ENCODE measurements at places on chromosomes 16 and 17.

- no peak for DNase-seq
Observed at GRCh38 chr16:53971616-53972015, 267.7 kb downstream of the FTO start.

GRCh38 chr16:71635632-71636031, 9.6 kb downstream of the MARVELD3 start:
- no peak for DNase-seq

- no peak for DNase-seq
Observed at GRCh38 chr17:72219137-72219823, 98.5 kb downstream of the SOX9 start.

- no peak for DNase-seq
Observed at GRCh38 chr17:81035521-81036196, 708 bp downstream of the BAIAP2 start.

DNA sequence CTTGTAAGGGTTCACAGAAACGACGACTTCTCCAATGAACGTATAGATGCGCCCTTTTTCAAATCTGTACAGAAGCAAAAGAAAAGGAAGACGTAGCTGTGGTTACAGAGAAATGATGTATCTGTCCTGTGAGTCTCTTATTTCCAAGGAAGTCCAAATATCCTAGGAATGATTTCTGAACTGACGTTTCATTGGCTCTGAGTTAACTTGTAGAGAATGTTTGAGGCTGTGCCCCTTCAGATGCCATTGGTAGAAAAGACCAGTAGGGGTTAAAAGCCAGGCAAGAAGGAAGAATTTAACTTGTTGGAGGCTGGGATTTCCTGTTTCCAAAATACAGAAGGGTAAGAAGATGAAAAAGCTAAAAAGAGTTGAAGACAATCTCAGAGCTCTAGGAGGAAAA, 96.2 kb downstream of the MYO1D start:
- no peak for DNase-seq

- no peak for DNase-seq
Observed at GRCh38 chr16:82603784-82604411, 22.9 kb upstream of the CDH13 start.

DNA sequence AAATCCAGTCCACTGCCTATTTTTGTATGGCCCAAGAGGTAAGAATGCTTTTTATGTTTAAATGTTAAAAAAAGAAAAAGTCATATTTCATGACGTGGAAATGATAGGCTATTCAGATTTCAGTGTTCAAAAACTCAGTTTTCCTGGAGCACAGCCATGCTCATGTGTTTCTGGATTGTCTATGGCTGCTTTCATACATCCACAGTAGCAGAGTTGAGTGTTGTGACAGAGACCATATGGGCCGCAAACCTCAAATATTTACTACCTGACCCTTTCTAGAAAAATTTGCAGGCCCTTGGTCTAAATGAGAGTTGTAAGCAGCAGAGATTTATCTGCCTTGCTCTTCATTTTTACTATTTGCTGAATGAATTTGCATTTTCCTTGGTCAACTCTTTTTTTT, 264.1 kb downstream of the CBLN1 start:
- no peak for DNase-seq

DNA sequence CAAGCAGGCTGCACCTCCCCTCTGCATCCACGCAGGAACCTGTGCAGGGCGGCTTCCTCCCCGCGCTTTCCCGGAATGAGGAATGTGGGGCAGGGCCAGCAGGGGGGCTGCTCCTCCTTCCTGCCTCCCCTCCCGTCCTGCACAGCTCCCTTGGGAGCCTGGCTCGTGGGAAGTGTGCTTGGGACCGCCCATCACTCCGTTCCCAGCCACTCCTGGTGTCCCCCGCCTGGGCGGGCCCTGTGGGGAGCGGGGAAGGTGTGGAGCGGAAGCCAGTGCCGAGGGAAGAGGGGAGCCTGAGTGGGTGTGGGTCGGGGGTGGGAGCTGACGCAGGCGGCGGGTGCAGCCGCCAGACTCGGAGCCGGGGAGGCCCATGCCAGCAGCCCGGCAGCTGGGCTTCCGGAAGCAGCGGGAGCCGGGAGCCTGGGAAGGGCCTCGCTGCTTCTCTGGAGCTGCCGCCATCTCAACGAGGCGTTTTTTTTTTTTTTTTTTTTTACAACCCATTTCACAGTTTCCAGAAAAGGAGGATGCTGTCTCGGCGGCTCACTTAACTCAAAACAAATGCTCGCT, 24.1 kb downstream of the BAHCC1 start:
- no peak for DNase-seq

- DNase-seq: no peak
Observed at GRCh38 chr17:63308272-63308671, 137.8 kb downstream of the CYB561 start.

DNA sequence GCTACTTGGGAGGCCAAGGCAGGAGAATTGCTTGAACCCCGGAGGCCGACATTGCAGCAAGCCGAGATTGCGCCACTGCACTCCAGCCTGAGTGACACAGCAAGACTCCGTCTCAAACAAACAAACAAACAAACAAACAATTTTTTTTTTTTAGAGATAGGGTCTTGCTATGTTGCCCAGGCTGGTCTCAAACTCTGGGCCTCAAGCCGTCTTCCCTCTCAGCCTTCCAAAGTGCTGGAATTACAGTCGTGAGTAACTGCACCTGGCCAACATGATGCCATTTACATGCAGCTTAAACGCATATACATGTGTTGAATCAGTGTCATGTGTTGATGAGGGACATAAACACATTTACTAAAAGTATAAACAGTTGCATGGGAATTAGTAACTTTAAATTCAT, 2.0 kb upstream of the SLFN5 start:
- no peak for DNase-seq

GRCh38 chr17:50087246-50087911, 7.8 kb upstream of the PDK2 start:
- peak; percentile 46 for DNase-seq

GRCh38 chr17:62219221-62219899, 154.3 kb upstream of the MED13 start:
- no peak for DNase-seq

DNA sequence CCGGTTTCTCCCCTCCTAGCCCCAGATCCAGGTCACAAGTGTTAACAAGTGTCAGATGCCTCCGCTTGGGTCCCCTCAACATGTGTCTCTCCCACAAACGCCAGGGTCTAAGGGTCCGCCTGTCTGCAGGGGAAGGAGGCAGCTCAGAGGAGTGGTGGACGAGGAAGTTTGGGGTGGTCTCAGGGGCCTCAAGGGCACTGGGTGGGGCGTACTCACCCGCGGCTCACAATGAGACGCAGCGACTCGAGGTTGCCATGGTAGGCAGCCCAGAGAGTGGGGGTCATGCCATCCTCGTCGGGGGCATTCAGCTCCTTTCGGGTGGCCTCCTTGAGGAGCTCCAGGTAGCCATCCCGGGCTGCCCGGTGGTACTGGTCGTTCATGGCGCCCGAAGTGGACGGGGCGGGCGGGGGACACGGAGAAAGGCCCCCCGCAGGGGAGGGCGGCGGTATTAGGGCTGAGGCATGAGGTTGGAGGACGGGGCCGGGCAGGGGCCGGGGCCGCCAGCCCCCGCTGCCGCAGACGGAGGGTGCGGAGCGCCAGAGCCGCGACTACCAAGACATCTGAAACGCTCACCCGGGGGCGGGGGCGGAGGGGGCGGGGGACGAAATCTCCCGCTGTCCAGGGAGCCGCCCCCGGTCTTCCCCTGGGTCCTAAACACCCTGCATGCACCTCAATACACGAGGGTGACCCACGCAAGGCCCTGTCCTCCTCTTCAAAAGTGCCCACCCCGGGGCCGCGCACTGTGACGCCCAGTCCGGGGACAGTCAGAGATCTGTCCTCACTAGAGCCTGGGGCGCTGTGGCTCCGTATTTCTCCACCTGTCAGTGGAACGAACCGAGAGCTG, at the start of gene USH1G:
USH1G (minus strand) TSS at position 562 of the 844 bp plus-strand sequence; CDS start at position 380, 182 bp downstream.
- no peak for DNase-seq

GRCh38 chr16:6956511-6956910, 376.1 kb upstream of the RBFOX1 start:
- no peak for DNase-seq

GRCh38 chr17:32927724-32928585, at the start of gene TMEM98:
Gene TMEM98, plus strand, starts transcription at chr17:32928153. Its CDS starts 3,376 bp downstream, at chr17:32931529.
- no peak for DNase-seq
